T follicular helper cell (primary cell): ENCODE measurements at places on chromosomes 3 and 15.

DNA sequence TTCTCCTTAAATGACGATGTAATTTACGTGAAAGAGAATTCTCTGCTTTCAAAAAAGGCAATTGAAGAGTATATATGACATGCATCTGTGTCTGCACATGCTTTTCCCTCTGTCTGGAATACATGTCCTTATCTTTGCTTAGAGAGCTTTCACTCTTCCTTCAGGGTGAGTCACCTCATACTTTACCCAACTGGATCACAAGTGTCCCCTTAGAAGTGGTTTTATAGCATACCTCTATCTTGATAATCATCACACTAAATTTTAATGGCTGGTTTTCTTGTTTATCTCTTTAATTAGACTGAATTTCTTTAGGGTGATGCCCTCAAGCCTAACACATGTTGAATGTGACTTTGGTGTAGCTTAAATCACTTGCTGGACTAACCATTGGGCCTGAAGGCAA lies 178.9 kb downstream of the SV2B start:
- DNase-seq: no peak

DNA sequence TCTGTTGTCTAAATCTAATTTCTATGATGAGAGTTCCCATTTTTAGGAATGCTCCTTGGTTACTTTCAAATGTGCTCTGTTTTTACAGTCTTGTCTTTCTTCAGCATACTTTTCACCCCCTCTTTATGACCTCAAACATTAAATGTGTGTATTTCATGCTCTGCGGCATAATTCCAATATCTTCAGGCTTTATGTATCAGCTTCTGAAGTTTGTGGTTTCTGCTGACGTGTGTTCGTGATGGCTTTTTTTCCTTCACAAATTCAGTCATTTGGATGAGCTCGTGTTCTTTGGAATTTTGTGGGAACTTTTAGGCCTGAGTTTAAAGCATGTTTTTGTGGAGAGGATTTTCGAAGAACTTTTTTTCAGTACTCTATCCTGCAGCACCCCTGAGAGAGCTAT lies 97.7 kb upstream of the CHRNA7 start:
- no peak for DNase-seq

DNA sequence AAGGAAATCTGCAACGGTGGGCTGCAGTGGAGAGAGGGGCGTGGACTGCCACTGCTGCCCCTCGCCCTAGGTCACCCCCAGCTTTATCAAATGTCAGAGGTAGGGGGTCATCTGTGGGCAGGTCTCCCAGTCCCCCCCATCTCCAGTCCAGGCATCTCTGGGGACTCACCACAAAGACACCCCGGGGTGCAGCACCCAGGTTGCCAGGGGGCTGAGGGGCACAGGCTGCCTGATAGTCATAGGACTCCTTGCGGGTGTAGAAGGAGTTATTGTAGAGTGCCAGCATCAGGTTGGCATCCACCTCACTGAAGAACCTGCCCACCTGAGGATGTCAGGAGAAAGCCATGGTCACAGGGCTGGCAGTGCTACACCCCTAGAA lies 6.5 kb upstream of the TMEM115 start:
- DNase-seq: no peak

DNA sequence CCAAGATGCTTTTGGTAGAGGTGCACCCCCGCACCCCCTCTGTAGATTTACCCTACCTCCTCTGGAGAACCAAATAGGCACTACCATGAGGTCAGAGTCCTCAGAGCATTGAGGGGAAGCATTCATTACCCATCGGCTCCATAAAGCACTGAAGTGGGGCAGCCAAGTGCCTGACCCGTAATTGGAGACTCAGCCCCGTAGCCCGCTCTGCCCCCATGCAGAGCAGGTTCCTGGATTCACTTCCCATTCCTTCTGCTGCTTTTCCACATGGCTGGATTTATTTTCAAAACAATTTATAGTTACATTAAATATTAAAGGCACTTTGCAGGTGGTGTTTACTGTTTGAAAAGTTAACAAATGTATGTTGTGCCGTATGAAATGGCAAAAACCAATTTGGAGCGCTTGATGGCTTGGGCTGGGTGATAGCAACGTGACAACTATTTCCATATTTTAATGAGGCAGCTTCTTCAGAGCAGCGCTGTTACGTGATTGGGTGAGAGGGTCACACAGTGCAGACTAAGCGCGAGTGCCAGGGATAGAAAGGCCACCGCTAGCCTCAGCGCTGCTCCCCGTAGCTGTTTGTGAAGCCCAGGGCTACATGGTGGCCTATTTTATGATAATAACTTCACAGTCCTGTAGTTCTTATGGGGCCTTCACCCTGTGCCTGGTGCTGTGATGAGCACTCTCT lies 373.8 kb upstream of the PROK2 start:
- DNase-seq: no peak

DNA sequence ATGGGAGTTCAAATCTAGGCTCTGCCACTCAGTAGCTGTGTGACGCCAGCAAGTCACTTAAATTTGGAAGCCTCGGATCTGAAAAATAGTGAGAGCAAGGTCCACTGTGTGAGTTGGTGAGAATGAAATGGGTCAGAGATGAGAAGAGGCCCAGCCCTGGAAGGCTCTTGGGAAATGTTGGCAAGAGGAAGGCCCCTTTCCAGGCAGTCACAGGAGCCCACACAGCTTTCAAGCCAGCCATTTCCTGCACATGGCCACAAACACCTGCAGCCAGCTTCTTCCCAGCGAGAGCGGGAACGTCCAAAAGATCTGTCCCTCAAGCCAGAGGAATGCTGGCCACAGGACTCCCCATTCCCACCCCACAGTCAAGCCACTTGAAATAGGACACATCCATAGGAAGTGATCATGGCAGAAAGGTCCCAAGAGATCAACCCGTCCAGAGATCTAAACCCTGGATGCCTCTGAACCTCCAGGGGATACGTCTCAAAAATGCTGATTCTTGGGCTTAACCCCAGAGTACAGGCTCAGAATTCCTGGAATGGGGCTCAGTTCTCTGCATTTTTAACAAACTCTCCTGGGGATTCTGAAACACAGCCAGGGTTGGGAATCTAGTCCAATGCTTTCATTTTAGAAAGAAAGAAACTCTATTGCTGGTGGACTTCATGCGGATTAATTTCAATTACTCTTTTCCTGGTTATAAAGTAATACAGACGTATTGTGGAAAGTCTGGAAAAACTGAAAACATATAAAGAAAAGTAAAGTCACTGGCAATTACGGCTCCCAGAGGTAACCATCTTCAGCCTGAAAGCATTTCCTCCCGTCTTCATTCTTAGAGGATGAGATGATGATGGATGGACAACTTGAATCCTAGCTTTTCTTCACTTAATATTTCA lies 35.9 kb downstream of the NTRK3 start:
- no peak for DNase-seq

- DNase-seq: no peak
These were observed 34.6 kb upstream of the THSD4 start for GRCh38 chr15:71080705-71081104.

- no peak for DNase-seq
These were observed 5.2 kb downstream of the MEIS2 start for GRCh38 chr15:37094915-37095711.

DNA sequence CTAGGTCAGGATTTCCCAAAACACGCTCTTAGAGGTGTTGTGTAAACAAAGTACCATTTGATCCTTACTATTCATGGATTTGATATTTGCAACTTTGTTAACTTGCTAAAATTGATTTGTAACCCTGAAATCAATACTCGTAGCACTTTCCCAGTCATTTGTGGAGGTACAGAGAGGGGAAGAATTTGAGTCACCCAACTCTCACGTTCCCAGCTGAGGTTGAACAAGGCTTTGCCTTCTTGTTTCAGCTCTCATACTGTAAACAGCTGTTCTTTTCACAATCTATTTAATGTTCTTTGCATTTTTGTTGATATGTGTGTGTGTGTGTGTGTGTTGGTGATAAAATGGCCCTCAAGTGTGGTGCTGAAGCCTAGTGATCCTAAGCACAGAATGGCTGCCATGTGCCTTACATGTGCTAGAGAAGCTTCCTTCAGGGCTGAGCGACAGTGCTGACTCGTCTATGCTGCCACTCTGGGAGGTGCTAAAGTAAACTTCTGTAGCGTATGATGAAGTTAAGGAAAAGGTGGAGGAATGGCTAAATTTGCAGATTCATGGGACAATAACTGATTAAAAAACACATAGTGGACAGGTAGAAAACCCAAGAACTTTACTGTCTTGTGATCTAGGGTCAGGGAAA lies 173.2 kb downstream of the APBA2 start:
- DNase-seq: no peak
